Stimulated activated CD4-positive, alpha-beta T cell treated with anti-CD3 and anti-CD28 coated beads, TNF-alpha, amount 100 ng/mL, for 24 hours (primary cell): ENCODE measurements at places on chromosomes 7 and 10.

DNA sequence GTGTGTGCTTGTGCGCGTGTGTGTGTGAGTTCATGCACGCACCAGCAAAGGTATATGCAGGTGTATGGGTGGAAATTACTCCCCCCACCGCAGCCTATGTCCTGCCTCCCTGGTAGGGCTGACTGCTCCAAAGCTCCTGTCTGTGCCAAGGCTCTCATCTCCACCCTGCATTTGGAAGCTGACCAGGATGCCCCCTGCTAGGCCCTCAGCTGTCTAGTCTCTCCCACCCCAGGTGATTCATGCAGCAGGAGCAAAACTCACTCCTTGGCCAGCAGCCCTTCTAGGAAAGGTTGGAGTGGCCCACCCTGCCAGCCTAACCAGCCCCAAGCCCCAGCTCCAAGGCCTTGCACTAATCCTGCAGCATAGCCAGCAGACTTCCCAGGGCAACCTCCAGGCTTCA, 148.4 kb downstream of the GRID1 start:
- no peak for DNase-seq

GRCh38 chr10:75191821-75192568, 18.6 kb upstream of the VDAC2 start:
- no peak for DNase-seq

DNA sequence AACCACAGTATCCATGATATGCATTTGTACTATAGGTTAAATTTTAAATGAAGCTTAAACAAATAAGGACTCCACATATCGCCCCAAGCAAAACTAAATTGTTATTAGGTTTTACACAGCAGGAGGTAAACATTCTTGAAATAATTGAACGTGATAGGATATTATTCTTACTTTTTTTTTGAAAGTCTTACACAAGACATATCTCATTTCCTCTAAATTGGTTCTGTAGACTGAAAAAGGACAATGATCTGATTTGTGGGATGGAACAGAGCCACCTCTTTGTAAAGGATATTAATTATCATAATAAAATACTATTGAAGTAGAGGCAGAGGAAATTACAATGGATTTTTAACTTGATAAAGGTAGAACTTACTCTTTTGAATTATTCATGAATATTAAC, 155.1 kb upstream of the SEMA3D start:
- DNase-seq = no peak

- DNase-seq = no peak
These were observed 37.7 kb downstream of the MTURN start for GRCh38 chr7:30172451-30172850.

DNA sequence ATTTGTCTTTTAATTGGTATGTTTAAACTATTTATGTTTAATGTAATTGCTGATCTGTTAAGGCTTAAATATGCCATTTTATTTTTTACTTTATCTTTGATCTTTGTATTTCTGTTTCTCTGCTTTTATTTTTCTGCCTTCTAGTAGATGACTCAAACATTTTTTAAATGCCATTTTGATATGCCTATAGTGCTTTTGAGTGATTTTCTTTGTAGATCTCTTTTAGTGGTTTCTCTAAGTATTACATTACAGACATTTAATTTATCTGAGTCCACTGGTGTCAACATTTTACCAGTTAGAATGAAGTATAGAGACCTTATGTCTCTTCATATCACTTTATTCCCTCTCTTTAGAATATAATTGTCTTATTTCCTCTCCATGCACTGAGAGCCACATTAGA, 32.7 kb downstream of the IL6 start:
- no peak for DNase-seq

DNA sequence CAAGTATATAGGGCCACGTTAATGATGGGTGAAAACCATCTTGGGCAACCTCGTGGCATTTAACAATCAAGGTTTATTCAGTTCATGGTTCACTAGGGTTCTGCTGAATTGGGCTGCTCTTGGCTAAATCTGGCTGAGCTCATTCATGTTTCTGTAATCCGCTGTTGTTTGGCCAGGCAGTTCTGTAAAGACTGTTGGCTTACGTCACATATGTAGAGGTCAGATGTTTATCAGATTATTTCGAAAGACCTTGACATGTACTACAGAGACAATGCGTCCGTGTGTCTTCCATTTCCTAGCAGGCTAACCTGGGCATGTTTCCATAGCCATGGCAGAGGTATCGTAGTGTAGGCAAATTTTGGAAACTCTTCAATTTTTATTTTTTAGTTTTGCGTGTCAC, 190.0 kb upstream of the ZWINT start:
- no peak for DNase-seq

GRCh38 chr7:79930604-79931003, 204.0 kb upstream of the GNAI1 start:
- no peak for DNase-seq

GRCh38 chr7:105245398-105246114, 143.2 kb downstream of the SRPK2 start:
- no peak for DNase-seq
